Stimulated activated CD8-positive, alpha-beta memory T cell treated with anti-CD3 and anti-CD28 coated beads, Interleukin-2, amount 100 ng/mL, for 1 hour (primary cell): ENCODE measurements at places on chromosomes 2 and 18.

DNA sequence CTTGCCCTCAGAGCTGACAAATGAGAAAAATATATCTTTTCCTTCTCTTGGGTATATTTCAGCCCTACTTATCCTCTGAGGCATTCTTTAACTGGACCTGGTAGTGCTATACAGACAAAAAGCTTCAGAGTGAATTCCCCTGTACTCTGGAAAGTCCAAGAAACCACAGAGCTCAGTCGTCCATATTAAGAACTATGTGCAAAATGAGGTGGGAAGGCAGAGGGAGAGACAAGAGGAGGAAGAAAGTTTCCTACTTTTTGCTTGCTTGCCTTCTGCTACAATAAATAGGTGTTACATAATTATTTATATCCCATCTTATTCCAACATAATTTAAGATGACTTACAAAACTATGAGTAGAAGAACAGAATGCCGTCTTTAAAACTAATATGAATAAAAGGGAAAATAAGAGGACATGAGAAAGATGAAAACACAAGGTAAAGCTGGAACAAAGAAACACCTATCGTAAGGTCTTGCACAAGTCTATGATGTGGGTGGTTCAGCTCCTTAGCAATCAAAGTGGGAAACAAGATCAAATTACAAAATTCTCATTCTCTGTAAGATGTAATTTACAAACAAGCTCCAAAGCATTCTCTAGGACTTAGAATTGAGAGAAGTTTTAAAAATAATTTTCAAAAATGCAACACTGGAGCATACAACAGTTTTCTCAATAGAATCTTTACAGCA, 97.9 kb downstream of the BAZ2B start:
- DNase-seq, result no peak

- DNase-seq, result no peak
Measured at GRCh38 chr2:186827862-186828492, 21.0 kb downstream of the ZSWIM2 start.

DNA sequence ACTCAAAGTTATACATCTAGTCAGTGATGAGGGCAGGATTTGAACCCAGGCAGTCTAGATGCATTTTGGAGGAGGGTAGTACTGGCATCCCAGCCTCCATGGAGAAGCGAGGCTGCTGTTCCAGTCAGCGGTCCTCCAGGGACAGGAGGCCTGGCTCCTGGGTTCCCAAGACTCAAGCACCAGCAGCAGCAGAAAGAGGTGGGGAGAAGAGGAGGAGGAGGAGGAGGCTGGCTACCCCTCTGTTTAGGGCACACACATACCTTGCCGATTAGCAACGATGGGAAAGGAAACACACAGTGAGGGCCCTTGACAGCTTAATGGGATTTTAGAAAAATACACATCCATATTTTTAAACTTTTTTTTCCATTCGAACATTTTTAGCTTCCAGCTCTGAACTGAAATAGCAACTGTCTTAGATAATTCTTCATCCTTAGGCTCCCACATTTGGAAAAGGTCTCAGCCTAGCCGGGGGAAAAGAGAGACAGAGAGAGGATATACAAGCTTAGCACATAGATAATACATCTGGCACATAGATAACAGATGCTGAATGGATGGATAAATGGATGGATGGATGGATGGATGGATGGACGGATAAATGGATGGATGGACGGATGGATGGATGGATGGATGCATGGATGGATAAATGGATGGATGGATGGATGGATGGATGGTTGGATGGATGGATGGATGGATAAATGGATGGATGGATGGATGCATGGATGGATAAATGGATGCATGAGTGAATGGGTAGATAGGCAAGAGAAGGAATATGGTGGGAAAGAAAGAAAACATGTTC, 87.9 kb downstream of the LBH start:
- DNase-seq, result no peak

DNA sequence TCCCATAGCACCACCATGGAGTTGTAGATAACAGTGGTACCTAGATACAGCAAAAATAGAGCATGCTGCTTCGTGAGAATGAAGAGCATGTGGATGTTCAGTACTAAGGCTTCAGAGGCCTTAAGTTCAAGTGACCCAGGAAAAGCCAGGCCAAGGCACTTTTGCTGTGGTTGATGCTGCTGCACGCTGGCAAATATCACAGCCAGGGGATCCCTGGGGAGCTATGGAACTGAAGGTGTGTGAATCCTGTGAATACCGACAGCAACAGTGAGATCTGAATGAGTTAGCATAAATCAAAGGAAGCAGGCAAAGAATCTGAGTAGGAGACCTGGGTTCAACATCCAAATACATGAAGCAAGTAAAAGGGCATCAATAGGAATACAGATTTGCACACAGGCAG, 158.6 kb upstream of the THUMPD2 start:
- no peak for DNase-seq

DNA sequence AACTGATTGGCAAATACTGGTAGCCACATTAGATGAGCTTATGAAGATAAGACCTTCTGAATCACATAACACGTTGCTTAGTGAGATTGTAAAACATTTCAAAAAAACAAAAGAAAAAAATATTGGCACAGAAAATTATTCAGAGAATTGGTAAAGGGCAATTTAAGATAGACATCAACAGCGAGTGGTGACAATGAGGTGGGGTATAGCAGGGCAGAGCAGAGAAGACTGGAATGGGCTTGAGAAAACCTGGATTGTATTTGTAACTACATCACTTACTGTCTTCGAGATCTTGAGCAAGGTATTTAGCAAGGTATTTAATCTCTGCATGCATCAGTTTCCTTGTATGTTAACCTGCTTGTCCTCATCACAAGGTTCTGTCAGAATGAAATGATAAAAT, 313.0 kb upstream of the MEIS1 start:
- no peak for DNase-seq

DNA sequence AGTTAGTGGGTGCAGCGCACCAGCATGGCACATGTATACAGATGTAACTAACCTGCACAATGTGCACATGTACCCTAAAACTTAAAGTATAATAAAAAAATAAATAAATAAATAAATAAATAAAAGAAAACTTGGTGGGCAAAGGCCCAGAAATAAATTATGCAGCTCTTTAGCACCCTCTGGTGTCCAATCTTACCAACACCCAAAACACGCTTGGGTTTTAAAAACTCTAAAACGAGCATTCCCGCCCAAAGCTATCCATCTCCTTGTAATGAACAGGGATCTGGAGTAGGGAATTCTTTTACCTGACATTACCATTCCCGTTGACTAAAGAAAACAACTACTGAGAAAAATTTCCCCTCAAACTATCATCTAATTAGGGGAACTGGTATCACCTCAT, 2005.9 kb upstream of the CELF4 start:
- no peak for DNase-seq

- DNase-seq, result no peak
Measured at GRCh38 chr2:112118148-112118547, 20.0 kb upstream of the FBLN7 start.

- DNase-seq, result no peak
Measured at GRCh38 chr2:125634662-125635061, 1021.3 kb upstream of the GYPC start.

- no peak for DNase-seq
Measured at GRCh38 chr2:25251422-25252273, 83.3 kb upstream of the POMC start.

DNA sequence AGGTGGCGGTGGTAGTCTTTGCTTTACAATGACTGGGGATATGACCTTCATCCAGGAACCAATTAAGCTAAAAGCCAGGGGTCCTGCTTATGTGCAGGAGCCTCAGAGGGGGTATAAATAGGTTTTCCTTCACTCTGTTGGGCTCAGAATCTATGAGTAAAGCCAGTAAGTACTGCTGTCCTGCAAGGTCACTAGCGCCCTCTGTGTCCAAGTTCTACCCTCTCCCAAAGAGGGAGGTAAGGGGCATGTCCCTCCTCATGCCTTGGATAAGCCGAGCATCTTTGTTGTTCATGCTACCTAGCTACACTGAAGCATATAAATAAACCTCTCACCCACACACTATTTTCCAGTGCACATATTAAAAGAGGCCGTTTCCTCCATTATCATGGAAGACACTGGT, 79.4 kb downstream of the SPRED2 start:
- no peak for DNase-seq

DNA sequence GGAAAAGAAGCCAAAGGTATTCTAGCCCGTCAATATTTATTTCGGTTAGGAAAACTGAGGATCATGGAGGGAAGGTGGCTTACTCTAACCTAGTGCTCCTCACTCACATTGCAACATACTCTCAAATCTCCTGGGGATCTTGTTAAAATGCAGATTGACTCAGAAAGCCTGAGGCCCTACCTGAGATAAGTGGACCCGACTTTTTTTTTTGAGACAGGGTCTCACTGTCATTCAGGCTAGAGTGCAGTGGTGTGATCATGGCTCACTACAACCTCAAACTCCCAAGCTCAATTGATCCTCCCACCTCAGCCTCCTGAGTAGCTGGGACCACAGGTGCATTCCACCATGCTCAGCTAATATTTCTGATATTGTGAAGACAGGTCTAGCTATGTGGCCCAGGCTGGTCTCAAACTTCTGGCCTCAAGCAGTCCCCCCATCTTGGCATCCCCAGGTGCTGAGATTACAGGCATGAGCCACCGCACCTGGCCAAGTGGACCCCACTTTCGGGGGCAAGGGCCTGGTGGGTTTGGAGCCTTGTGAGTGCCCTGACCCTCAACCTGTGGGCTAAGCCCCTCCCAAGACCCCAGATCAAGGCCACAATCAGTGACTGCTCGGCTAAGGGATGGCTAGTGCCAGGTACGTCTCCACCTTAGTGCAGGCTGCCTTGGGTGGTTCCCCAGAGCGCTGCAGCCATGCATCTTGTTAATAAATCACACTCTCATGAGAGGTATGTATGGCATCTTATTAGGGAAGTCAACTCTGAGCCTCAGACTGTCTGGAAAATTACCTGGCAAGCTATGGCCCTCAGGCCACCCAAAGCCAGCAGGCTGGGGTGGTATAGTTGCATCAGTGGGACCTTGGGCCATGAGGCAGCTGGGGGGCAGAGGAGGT, 1.1 kb upstream of the NEURL3 start:
- DNase-seq, result no peak

DNA sequence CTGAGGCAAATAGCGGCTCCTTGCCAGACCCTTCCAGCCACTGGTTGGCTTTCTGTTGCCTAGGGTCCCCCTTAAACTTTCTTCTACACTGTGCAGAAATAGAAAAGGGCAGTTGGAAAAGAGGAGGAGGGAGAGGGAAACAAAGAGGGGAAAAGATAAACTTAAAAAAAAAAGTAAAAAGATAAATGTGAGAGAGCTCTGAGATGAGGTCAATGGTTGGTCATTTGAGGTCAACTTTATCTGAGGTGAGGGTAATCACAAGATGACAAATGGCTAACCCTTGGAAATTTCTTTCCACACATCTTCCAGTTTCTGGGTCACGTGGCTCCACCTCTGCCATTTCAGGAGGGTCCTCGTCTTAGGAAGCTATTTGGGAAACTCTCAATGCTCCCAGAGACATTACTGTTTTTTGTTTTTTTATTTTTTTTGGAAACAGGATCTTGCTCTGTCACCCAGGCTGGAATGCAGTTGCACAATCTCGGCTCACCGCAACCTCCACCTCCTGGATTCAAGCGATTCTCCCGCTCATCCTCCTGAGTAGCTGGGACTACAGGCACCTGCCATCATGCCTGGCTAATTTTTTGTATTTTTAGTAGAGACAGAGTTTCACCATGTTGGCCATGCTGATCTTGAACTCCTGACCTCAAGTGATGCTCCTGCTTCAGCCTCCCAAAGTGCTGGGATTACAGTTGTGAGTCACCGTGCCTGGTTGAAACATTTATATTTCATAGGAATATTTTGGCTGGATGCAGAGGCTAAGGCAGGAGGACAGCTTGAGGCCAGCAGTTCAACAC, 199.9 kb downstream of the TGIF1 start:
- no peak for DNase-seq

- DNase-seq, result no peak
Measured at GRCh38 chr2:157871415-157871814, 4.7 kb downstream of the ACVR1 start.

- no peak for DNase-seq
Measured at GRCh38 chr2:199814817-199815211, 36.2 kb downstream of the FTCDNL1 start.
